Activated CD4-positive, alpha-beta T cell treated with anti-CD3 and anti-CD28 coated beads, Interleukin-2, amount 50 U/mL, for 16 hours (primary cell): ENCODE measurements at places on chromosomes 11 and 22.

- no peak for DNase-seq
These were observed 26.8 kb upstream of the PPP2R1B start for GRCh38 chr11:111792955-111793500.

DNA sequence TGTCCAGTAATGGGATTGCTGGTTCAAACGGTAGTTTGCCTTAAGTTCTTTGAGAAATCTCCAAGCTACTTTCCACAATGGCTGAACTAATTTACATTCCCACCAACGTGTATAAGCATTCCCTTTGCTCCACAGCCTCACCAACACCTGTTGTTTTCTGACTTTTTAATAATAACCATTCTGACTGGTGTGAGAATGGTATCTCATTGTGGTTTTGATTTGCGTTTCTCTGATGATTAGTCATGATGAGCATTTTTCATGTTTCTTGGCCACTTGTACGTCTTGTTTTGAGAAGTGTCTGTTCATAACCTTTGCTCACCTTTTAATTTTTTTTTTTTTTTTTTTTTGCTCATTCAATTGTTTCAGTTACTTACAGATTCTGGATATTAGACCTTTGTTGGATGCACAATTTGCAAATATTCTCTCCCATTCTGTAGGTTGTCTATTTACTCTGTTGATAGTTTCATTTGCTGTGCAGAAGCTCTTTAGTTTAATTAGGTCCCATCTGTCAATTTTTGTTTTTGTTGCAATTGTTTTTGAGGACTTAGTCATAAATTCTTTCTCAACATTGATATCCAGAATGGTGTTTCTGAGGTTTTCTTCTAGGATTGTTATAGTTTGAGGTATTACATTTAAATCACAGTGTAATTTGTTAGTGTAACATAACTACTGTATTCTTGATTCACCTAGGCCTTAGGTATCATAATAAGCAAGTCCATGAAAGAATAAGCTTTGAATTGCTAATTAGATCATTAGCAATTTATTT is 33.0 kb downstream of the CCDC34 start:
- peak; percentile 13 for DNase-seq

GRCh38 chr11:87039371-87039770 is 1.6 kb downstream of the TMEM135 start:
- DNase-seq: no peak

GRCh38 chr22:23089633-23090456 is 19.5 kb downstream of the GNAZ start:
- DNase-seq: no peak

GRCh38 chr11:72575533-72576242 is 98.5 kb downstream of the PDE2A start:
- no peak for DNase-seq

DNA sequence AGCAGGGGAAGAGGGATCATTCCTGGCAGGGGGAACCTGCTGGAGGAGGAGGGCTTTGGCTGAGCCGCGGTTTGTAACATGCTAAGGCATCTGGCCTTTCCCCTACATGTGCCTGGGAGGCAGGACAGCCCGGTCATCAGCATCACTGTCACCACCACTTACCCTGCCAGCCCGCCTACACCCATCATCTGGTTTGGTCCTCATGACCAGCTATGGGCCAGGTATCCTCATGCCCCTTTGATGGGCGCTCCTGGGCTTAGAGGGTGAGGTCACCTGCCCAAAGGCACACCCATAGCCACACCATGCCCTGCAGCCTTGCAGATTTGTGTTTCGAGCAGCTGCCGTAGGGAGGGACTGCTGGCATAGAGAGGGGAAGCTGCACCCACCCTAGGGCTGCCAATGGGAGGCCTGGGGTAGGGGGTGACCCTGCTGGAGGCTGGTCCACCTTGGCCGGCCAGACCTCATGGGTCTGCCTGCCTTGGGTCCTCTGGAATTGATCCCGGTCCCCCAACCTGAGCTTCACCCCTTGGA is 2.6 kb downstream of the MRGPRF start:
- DNase-seq: no peak

GRCh38 chr11:71459076-71459766 is 6.2 kb downstream of the NADSYN1 start:
- no peak for DNase-seq

GRCh38 chr11:34351687-34352469 is 5.9 kb downstream of the ABTB2 start:
- DNase-seq: no peak

GRCh38 chr11:43845816-43846215 is 34.8 kb upstream of the ALKBH3 start:
- DNase-seq: no peak
